ENCODE measurements at places on chromosomes 5 and 9.
A peak's percentile ranks its signal among the peaks of the same experiment; 100 is the strongest.

- DNase-seq: no peak
These were observed 57.1 kb downstream of the MFAP3 start for GRCh38 chr5:154095904-154096303.

- DNase-seq: no peak
These were observed 28.8 kb downstream of the SLC46A2 start for GRCh38 chr9:112861638-112862555.

- no peak for DNase-seq
These were observed 81.6 kb downstream of the PPP2R2B start for GRCh38 chr5:146796911-146797310.

DNA sequence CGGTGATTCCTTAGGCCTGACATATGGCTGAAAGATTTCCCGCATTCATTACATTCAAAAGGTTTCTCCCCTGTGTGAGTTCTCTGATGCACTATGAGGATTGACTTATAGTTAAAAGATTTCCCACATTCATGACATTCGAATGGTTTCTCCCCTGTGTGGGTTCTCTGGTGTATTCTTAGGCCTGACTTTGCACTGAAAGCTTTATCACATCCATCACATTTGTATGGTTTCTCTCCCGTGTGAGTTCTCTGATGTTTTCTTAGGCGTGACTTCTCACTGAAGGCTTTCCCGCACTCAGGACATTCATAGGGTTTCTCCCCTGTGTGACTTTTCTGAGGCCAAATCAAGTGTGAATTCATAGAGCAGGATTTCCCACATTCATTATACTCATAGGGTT, 35.8 kb downstream of the ZNF782 start:
- DNase-seq: no peak

- DNase-seq: no peak
These were observed 44.3 kb downstream of the TMEM252 start for GRCh38 chr9:68496356-68496755.

GRCh38 chr9:105928416-105928815, 234.1 kb downstream of the TMEM38B start:
- DNase-seq: no peak

DNA sequence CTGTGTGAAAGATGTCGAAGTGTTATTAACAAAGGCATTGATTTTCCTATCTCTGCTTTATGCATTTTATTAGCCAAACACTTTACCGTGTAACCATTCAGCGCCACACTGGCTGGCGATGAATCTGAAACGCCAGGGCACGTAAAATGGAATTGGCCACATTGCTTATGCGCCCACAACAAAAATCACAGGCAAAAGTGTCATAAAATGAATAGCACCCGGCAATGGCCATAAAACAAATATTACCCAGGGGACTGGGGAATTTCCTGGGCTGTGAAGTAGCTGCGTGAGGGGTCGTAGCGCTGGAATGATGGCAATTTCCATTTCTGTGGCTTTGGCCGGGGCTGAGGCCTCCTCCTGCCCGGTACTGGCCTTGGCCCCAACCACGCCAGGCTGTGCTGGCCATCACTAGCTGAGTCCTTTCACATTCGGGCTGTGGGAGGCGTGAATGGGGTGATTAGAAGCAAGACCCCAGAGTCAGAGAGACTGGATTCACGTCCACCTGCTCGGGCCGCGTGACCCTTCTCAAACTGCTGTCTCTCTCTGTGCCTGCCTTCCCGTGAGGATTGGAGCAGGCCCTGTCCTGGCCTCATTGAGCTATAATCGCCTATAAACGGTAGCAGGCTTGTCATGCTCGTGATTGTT, 254.5 kb downstream of the PBX3 start:
- DNase-seq: no peak

DNA sequence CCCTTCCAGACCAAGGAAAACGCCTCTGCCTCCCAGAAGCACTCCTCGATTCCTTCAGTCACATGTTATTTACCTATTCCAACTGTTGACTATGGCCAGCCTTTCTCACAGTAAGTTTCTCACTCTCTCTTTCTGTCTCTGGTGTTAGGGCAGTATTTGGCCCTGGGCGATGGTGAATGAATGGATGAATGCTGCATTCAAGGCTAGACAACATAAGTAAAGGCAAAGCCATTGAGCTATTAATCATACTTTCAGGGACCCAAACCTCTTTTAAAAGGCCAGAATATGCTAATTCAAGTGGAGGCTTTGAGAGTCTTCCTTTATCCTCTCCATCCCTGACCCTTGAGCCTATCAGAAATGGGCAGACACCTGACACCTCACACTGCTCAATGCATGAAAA, 78.5 kb downstream of the SEC61B start:
- DNase-seq: no peak

DNA sequence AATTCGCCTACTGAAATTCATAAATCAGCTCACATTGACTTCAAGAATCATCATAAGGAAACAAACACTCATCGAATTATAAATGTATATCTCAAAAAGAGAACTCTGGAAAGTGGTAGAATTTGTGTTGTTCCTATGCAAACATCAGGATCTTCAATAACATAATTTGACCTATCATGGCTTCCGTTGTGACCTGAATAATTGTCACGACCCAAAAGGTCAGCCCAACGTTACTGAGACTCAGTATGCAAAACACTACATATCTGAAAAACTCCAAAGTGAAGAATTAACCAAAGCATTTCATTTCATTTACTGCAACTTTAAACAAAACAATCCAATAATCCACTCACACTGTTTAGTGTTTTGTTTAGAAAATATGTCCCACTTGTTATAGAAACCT, 1.2 kb downstream of the RAPGEF6 start:
- no peak for DNase-seq

- DNase-seq: no peak
These were observed 23.6 kb downstream of the PLPP7 start for GRCh38 chr9:131312822-131313770.

GRCh38 chr9:121731919-121732318, 80.5 kb downstream of the DAB2IP start:
- no peak for DNase-seq

GRCh38 chr9:14027116-14027800, 286.7 kb downstream of the NFIB start:
- peak; percentile 33 for DNase-seq

DNA sequence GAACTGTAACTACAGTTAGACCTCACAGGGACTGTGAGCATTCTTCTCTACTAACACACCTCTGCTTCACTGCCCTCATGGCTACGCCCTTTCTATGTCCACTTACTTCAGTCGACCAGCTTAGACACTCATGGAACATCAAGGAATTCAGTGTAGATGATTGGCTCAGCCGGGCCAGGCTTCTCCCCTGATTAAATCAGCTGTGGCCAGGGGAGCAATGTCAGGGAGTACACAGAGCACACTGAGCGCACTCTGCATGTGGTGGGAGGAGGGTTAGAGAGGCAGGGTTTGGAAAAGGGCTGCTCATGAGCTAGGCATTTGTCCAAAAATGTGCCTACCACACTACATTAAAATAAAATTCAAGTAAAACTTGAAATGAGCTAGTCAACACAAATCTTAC, 400.5 kb downstream of the ARRDC3 start:
- DNase-seq: no peak

GRCh38 chr5:59036274-59036961, 453.5 kb downstream of the RAB3C start:
- DNase-seq: no peak

GRCh38 chr5:58149746-58150145, 310.1 kb downstream of the PLK2 start:
- DNase-seq: no peak

DNA sequence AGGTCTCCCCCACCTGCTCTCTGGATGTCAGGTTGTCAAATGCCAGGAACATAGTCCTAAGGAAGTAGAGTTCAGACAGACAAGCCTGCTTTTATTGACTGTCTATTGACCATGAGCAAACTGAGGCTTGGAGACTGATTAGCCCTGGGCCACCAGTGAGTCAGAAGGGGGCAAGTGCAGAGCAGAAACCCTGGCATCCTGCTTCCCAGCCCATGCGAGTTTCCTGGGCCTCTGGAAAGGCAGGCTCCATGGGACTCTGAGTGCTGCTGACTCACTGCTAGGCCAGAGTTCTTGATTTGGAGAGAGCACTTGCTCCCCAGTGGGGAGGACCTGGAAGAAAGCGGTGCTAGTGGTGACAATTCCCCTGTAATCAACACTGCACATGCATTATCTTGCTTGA, 2.8 kb upstream of the HBEGF start:
- no peak for DNase-seq

GRCh38 chr9:6771722-6772121, 13.9 kb downstream of the KDM4C start:
- DNase-seq: no peak

GRCh38 chr5:38546691-38547146, 9.7 kb downstream of the LIFR start:
- DNase-seq: no peak

GRCh38 chr9:7844242-7844641, 44.7 kb upstream of the DMAC1 start:
- DNase-seq: no peak

- no peak for DNase-seq
These were observed 120.1 kb upstream of the ACO1 start for GRCh38 chr9:32264170-32264864.

- no peak for DNase-seq
These were observed 641.5 kb upstream of the CDH10 start for GRCh38 chr5:25286319-25286718.

DNA sequence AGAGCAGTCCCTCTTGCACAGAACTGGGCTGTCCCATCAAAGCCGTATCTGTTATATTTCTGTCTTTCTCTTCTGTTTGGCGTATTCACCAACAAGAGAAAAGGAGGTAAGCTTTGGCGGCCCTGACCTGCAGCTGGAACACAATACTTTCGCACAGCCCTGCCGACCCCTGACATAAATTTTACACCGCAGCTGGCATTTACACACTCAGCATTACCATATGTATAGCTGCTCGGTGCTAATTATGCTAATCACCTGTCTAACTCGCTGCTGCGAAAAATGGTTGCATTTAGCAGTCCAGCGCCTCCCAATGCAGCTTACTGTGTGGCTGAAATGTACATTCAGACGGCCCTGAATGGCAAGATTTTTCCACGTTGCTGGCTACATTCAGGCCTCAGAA, 20.8 kb downstream of the PTCH1 start:
- no peak for DNase-seq

- DNase-seq: no peak
These were observed 128.3 kb downstream of the GPBP1 start for GRCh38 chr5:57302164-57302563.

- DNase-seq: no peak
These were observed 183.2 kb downstream of the ACTL7B start for GRCh38 chr9:108672475-108673190.

- no peak for DNase-seq
These were observed 800.9 kb downstream of the DNAH5 start for GRCh38 chr5:13143630-13144029.

GRCh38 chr5:150846654-150847333, 473 bp downstream of the IRGM start:
- DNase-seq: peak; percentile 66

DNA sequence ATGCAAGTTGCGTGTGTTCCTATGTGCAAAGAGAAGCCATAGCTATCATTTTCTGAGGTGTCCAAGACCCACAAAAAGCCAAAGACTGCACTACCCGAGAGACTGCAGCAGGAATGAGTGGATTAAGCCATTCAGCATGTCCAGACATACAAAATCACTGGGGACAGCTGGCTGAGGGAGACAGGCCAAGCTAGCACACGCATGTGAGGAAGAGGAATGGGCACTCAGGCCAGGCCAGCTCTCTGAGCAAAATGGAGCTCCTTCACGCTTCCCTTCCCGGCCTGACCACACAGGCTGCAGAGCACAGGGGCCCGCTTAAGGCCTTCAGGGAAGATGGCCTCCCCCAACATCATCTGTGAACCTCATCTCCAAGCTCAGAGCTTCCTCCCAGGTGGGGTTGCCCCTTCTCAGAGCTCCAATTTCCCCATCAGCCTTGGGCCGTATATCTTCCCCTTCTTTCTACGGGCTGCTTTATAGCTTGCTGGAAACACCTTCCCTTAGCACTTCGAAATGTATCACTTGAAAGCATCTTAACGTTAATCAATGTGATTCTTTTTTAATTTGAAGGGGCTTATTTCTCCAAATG, 8.4 kb downstream of the DCANP1 start:
- peak; percentile 67 for DNase-seq

- peak; percentile 64 for DNase-seq
These were observed 5.9 kb upstream of the EGR1 start for GRCh38 chr5:138459311-138459933.

GRCh38 chr5:95784514-95785302, 37.8 kb downstream of the GLRX start:
- DNase-seq: no peak

DNA sequence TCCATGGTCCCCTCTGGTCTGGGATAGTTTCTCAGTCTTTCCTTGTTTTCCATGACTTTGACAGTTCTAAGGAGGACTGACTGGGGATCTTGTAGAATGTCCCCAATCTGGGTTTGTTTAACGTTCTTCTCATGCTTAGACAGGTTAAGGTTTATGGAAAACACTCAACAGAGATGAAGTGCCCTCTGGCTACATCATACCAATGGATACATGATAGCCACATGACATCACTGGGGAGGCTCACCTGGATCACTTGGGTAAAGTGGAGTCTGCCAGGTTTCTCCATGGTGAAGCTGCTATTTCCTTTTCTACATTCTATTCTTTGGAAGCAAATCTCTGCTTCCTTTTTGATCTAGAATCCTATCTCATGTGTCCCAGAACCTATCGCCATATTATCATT, 23.8 kb upstream of the ALDH1B1 start:
- DNase-seq: no peak

GRCh38 chr5:111256128-111256527, 31.9 kb downstream of the CAMK4 start:
- no peak for DNase-seq

DNA sequence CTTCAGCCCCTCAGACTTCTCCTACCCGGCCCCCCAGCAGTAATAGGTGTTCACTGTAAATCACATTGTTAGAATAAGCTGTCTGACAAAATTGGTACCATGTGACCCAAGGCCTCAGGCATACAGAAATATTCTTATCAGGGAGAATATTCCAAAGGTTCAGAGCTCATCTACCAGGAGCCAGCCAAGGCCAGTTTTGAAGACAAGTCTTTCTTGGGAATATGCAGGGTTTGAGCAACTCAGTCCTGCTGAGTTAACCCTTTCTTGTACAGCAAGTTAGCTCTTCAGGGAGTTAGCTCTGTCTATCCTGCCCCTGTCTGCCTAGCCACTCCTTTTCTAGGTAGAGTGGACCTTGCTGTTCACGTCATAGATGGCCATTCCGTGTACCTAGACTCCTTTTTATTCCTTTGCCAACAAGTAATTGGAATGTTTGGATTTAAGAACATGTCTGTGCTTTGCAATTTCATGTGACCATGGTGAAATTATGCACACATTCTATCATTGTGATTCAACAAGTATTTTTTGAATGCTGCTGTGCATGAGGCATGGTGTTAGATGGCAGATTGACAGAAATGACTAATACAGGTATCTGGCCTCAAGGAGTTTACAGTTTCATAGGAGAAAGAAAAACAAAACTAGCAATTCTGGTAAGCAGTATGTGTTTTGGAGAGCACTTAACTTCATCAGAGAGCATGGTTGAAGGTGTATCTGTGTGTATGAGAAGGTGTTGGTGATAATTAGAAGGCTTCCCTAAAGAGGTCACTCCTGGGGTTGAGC, 22.6 kb downstream of the TGFBR1 start:
- DNase-seq: no peak
